NAMALWA (cell line): ENCODE measurements at places on chromosomes 6 and 20.

DNA sequence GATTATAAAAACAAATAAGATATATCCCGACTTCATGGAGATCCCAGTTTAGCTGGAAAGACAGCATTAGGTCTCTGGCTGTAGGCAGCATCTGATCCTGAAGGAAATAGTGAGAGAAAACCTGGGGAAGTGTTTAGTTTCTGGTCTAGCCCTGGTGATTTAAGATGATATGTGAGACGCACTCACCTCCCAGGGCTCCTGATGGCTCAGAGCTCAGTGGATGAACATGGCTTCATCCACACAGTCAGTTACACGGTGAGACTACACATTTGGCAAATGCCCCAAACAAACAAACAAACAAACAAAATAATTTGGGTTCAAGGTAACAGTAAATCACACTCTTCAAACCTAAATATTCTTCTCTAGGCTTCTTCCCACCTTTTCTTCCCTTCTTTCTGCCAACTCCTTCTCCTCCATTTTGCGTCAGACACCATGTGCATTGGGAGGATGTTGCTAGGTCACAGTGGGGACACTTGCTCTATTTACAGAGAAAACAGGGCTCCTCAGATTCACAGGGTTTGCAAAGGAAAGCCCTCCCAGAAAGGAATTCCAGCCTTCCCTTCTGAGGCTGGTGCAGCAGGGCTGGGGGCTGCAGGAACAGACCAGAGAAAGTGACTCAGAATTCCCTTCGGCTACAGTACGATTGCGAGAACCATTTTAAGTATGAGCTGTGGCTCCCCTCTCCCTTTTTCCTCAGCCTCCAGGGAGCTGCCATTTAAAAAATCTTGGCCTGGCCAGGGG is 59.6 kb upstream of the SALL4 start:
- DNase-seq, result no peak

DNA sequence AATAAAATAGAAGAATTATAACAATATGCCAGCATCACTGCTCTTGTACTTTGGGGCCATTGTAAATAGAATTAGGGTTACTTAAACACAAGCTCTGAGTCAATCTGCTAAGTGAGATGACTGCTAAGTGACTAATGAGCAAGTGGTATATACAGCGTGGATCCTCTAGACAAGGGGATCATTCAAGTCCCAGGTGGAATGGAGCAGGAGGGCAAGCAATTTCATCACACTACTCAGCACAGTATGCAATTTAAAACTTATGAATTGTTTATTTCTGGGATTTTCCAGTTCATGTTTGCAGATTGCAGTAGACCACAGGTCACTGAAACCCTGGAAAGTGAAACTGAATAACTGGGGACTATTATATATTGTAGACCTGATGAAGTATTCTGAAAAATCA is 235.3 kb downstream of the BTBD3 start:
- no peak for DNase-seq

- no peak for DNase-seq
Observed at GRCh38 chr6:14622085-14622484, 504.5 kb downstream of the CD83 start.

DNA sequence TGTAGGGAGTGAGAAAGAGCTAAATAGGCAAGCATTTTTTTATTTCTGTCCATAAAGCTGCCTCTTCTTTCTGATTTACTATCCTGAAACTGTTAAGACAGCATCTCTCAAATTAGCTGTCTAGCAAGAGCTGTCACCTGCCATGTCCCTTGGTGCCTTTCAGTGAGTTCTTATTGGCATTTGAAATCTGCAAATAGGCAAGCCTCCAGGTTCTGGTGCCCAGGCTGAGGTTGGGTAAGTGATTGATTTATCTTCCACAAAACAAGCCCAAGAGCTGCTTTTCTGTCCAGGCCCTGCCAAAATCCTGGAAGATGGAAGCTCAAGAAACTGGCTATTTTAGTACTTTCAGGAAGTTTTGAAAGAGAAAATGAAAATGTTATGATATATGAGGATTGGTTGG is 22.4 kb downstream of the MANEA start:
- no peak for DNase-seq

DNA sequence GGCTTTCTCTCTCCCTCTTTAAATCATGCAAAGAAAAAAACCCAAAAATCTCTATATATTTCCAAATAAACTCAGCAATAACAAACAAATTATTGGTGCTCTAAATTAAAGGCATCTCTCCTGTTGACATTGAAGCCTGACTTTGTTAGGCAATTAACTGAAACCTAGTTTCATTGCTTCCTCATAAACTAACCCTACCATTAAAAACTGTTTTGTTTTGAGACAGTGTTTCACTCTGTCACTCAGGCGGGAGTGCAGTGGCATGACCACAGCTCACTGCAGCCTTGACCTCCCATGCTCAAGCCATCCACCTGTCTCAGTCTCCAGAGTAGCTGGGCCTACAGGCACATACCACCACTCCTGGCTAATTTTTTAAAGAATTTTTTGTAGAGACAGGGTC is 34.9 kb downstream of the PIGU start:
- DNase-seq, result no peak
